ENCODE measurements at places on chromosomes 13 and 19.

DNA sequence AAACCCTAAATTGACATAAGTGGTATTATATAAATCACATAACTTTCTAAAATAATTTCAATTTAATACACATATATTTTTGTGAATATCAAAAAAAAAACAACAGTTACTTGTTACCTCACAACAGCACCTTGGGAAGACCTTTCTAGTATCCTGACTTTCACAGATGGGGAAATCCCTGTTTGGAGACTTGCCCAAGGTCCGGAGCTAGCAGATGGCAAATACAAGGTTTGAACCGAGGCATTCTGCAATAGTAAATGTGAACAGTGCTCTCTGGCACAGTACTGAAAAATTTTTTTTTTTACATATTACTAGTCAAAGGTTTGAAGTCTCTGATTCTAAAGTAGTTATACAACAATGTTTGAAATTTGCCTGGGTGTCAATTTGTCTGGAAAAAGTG is 104.5 kb downstream of the SUCLA2 start:
- no peak for DNase-seq

- DNase-seq: no peak
Measured at GRCh38 chr19:10836479-10837330, 693 bp upstream of the TMED1 start.

- DNase-seq: no peak
Measured at GRCh38 chr13:29582171-29582570, 13.3 kb downstream of the SLC7A1 start.

GRCh38 chr13:85521657-85522056 is 277.6 kb downstream of the SLITRK6 start:
- DNase-seq: no peak

- no peak for DNase-seq
Measured at GRCh38 chr19:31506102-31506501, 156.9 kb upstream of the TSHZ3 start.

GRCh38 chr13:32851083-32852069 is 164.8 kb upstream of the KL start:
- DNase-seq: no peak
